AG20443 (cell line): ENCODE measurements at places on chromosomes 11 and 22.

DNA sequence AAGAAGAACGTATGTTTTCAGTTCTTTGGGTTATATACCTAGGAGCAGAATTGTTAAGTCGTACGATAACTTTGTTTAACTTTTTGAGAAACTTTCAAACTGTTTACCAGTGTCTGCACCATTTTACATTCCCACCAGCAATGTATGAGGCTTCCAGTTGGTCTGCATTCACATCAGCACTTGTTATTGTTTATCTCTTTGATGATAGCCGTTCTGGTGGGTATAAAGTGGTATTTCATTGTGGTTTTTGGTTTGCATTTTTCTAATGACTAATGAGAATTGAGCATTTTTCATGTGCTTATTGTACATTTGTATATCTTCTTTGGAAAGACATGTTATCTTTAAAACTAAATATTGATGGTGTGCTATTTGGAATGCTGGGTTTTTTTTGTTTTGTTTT is 59.8 kb downstream of the KDM2A start:
- DNase-seq: no peak

DNA sequence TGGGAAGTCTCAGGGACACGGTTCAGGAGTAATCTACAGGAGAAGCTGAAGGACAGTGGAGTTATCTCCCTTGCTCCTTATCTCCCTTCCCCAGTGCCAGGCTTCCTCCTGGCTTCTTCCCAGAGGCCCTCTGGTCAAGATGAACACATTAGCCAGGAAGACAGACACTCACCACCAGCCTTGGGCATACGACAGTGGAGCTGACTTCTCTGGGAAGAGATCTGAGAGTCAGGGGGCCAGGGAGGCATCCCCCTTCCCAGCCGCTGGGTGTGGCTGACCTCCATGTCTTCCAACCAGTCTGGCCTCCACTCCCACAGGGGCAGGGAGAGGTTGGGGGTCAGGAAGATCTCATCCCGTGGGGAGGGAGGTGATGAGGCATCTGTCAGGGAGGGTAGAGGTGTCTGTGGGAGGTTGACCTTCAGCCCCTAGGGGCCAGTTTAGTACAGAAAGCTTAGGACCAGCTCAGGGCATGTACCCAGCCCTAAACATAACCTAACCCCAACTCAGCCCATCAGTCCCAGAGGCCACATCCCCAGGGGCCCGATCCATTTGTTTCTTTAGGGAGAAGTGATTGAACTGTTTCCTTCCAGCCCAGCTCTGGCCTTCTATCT is 12.7 kb downstream of the ROBO4 start:
- DNase-seq: no peak

DNA sequence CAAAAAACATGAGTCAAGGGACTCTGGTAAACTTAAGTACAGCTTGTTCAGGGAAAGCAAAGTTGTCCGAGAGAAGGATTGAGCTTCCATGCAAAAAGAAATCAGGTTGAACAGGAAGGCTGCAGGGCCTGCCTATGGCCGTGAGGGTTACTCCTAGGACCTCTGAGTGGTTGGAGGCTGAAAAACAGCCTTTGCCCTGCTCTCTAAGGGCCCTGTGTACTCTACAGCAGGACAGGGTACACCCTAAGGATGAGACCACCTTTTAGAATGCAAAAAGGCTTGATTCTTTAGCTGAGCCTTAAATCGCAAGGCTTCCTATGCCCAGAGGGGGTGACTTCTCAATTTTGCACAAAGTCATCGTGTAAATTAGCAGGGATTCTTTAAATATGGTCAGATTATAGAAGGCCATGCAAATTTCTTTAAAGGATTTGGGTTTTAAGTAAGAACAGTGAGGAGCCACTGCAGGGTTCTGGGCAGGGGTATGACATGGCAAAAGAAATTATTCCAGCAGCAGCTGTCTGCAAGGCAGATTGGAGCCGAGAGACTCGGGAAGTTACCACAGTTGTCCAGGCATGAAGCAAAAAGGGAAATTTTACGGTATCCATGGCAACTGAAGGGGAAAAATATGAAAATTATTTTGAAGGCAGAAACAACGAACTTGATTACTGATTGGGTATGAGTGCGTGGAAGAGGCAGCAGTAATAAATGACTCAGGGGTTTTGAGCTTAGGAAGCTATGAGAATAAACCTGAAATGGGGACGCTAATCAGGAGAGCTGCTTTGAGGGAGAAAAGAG is 91.8 kb downstream of the FAM76B start:
- DNase-seq: no peak

DNA sequence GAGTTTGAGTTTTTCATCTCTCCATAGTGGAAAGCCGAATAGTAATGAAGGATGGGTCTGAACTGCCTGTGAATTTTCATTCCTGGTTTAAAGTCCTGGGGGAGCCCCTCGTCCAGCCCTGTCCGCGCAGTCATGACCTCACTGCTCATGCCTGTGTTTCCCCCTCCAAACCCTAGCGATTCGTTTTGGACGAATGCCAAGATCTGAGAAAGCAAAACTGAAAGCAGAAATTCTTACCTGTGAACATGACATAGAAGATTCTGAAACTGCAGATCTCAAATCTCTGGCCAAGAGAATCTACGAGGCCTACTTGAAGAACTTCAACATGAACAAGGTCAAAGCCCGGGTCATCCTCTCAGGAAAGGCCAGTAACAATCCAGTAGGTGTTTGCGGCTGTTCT is 30.5 kb downstream of the CDPF1 start:
- no peak for DNase-seq

- no peak for DNase-seq
Measured at GRCh38 chr22:17703811-17704210, 65.3 kb downstream of the BCL2L13 start.

DNA sequence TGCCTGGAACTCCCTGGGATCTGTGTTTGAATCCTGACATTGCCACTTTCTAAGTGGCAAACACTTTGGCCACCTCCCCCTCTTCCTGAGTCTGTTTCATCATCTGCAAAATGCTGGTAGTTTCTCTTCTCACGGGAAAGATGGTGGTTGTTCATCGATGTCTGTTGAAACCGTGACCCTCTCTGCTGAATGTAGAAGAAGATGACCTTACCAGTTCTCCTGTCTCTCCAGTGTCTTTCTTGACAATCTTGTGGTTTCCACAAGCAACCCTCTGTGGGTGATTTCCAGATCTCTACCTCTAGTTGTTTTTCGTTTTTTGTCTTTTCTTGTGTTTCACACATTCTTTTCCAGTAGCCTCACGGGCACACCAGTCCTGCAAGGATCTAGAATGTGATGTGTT is 27.5 kb downstream of the ZBTB16 start:
- DNase-seq: no peak

GRCh38 chr11:119895981-119896380 is 167.0 kb upstream of the NECTIN1 start:
- DNase-seq: no peak

DNA sequence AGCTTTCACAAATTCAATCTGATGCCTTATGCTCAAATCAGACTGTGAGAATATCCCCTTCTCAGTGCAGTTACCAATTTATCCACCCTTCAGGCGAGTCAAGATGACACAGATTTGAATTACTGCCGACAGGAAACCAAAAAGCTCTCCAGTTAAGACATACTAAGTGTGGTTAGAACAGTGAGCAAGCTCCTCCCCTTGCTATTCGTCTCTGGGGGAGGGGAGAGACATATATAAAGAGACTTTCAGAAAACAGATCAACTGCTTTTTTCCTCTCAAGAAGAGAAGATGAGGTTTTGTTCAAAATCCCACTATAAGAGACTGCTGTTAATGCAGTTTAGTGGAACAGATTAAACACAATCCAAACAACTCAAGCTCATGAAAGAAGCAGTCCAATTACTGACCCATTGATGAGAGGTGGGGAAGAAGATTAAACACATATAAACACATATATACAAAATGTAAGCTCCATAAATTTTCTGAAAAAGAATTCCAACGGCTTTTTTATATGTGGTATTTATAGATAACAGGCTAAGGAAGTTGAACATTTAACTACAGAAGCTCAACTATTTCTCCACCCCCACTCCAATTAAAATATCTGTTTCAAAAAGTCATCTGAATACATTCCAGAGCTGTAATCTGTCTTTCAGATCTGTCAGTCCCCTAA is 102.7 kb downstream of the MRTFA start:
- DNase-seq: peak; percentile 40

DNA sequence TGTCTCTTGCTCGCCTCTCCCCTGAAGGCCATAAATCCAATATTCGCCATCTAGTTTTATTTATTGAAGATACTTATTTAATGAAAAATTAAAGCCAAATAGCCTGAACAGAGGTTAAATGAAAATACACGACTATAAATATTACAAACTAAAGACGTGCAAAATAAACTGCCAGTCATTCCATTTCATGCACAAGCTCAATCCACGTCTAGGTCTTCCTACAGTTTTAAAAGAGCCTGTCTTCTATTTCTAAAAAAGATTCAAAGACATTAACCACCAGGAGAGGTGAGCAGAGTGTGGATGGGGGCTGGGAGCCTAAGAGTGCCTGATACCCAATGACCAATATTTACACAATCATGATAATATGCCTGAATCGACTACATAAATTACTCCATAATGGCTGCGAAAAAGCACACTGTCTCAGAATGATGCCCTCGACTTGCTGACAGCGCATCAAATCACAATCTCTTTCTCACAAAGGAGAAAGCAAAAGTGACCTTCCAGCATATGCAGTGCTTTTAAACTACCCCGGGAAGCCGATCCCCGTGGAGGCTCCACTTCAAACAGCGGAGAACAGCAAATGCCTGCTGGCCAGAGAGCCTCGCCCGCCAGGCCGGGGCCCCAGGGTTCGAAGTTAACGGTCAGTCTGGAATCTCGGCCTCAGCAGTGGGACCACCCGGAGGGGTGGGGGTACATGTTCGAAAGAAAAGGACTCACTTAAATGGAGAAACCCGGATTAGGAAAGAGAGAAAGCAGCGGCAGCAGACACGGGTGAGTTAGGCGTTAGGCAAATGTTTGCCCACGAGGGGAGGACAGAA is 1.7 kb downstream of the FCHSD2 start:
- DNase-seq: peak; percentile 57

GRCh38 chr11:43922295-43922648 is 20.2 kb upstream of the C11orf96 start:
- no peak for DNase-seq

DNA sequence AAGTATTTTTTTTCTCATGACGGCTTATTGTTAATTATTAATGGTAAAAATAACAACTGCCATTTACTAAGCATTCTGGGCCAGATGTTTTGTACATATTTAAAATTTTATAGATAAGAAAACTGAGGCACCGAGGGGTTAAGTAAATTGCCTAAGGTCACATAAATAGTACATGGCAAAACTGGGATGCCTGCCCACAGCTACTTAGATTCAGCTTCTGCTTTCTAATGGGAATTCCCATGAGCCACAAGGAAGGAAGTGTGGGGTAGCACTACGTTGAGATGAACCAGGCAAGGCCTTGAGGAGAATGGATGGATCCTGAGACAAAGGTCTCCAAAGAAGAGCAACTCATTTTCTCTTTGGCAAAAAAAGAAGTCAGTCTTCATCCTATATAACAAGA is 11.9 kb upstream of the PHF21A start:
- no peak for DNase-seq

DNA sequence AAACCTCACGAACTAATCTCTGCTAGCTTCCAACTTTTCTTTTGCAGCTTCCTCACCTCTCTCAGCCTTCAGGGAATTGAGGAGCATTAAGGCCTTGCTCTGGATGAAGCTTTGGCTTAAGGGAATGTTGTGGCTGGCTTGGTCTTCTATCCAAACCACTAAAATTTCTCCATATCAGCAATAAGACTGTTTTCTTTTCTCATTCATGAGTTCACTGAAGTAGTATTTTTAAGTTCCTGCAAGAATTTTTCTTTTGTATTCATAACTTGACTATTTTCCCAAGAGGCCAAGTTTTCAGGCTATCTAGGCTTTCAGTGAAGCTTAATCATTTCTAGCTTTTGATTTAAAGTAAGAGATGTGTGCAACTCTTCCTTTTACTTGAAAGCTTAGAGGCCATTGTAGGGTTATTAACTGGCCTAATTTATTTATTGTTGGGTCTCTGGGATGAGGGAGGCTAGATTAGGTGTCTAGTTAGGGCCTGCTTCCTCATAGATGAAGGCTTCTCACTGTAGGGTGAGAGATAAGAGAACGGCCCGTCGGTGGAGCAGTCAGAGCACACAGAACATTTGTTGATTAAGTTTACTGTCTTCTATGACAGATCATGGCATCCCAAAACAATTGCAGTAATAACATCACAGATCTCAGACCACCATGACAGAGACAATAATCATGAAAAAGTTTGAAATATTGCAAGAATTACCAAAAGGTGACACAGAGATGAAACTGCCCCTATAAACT is 33.2 kb downstream of the CSF2RB start:
- no peak for DNase-seq

DNA sequence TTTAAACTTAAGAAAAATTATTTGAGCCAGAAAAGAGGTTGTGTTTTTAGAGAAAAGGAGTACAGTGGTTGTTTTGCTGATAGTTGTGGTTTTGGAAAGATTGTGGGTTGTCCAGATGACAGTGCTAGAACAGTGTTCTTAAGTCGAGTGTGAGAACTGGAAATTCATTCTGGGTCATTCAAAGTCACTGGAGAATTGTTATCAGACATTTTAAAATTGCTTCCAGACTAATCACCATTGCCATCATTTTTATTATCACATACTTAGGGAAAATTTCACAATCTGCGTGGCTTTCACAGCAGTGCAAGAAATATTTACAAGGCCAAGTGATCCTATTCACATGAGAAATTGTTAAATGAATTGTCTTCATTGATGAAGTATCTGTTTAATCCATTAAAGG is 242.2 kb upstream of the DDI1 start:
- DNase-seq: peak; percentile 37

DNA sequence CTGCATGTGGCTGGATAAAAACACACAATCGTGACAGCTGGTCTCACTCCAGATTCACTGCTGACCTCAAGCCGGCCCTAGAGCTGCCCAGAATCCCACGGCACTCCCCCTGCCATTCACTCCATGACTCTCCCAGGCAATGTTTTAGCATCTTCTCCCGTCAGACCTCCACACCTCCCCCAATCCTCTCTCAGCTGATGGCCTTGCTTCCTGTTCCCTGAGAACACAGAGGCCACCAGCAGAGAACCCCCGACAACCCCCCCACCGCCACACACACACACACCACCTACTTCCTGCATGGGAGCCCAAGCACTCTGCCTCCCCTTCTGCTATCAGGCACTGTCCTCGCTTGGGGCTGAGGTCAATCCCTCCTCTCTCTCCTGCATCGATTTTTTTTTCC is 9.3 kb downstream of the TNKS1BP1 start:
- no peak for DNase-seq

DNA sequence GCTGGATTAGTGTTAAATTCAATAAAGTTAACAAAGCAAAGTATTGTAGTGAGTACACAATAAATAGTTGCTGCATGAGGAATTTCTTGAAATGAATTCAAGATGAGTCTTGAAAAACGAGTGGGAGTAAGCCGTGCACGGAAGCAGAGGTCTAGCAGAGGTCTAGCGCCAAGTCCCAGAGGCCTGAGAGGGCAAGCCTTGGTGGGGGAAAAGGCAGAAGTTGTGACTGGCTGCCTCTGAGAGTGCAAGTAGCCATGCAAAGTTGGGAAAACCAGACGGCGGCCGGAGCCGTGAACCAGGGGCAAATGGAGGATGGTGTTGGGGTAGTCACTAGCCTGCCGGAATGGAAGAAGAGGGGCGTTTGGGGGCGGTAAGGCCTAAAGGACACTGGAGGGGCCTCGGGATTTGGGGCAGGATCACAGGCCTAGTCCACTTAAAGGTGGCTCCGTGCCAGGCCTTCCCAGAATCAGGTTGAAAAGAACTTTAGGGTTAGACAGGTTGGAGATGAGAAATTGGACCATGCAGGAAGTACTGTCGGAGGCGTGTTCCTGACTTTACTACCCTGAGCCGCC is 379 bp upstream of the SLC3A2 start:
- peak; percentile 89 for DNase-seq
